ENCODE measurements at places on chromosomes 3 and 15.
A peak's percentile ranks its signal among the peaks of the same experiment; 100 is the strongest.

- DNase-seq, result no peak
Observed at GRCh38 chr15:71683411-71684274, 126.7 kb upstream of the NR2E3 start.

GRCh38 chr3:23198801-23199200 lies 4.3 kb upstream of the UBE2E2 start:
- DNase-seq, result no peak

GRCh38 chr15:60396958-60397771 lies 621 bp downstream of the ANXA2 start:
- peak; percentile 53 for DNase-seq

- no peak for DNase-seq
Observed at GRCh38 chr3:180913581-180914404, 1.3 kb downstream of the FXR1 start.

DNA sequence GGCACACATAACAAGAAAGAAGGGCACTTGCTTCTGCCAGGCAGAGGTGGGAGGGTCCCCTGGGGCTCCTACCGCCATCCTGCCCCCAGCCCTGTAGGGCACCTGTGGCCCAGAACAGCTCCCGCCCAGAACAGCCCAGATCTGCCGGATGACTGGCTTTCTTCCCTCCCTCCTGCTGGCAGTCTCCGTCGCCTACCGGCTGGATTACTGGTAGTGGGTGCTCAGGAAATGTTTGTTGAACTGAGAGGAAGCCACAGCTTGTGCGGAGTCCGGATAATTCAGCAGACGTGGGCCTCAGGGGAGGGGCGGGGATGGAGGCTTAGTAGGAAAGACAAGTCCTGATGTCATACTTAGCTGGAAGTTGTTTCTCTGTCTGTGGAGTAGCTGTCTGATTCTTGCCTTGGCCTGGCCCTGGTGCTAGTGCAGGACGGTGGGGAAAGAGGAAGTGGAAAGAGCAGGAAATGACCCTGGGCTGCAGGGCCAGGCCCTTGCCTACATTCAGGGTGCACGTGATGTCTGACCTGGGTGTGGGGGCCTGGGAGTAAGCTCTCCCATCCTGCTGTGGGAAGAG lies 6.7 kb downstream of the CCDC9B start:
- no peak for DNase-seq

DNA sequence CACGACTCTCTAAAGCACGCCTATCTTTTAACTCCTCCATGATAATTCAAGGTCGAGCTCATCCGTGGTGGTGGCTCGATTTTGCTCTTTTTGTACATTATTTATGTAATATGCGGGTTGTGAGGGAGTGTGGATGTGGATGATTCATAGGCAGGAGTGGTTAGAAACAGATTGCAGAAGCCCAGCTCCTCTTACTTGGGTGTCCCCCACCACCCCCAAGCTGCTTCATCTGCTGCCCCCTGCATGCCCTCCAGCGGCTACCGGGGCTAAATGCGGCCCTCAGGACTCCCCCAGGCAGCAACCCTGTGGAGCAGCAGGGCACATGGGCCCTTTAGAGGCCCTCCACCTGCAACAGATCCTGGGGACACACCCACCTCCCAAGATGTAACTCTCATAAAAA lies 111.5 kb upstream of the SELENOK start:
- DNase-seq, result no peak

- no peak for DNase-seq
Observed at GRCh38 chr15:47705281-47705997, 11.9 kb upstream of the SEMA6D start.

DNA sequence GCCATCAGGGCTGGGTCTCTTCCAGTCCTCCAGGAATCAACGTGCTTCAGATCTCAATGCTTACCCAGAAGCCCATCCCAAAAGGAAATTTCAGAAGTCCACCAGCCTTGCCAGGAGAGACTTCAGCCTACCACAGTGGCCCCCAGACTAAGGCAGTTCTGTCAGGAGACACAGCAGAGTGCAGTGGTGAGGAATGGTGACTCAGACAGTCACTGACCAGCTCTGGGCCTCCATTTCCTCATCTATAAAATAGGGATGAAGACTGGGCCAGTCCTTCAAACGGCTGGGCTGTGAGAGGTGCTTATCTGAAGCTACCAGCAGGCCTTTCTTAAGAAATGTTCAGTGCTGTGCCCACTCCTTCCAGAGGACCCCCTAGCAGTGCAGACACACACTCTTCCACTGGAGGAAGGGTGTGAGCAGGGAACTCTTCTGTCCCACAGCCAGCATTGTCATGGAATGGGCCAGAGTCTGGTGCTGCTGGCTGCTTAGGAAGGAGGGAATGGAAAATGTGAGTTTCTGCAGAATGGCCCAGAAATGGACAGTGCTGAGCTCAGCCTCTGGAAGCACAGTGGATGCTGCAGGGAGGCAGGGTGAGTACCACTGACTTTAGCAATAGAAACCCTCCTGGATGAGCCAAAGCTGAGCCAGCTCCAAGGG lies 41.6 kb upstream of the DUSP7 start:
- no peak for DNase-seq

- no peak for DNase-seq
Observed at GRCh38 chr3:13236557-13237173, 163.4 kb upstream of the IQSEC1 start.

DNA sequence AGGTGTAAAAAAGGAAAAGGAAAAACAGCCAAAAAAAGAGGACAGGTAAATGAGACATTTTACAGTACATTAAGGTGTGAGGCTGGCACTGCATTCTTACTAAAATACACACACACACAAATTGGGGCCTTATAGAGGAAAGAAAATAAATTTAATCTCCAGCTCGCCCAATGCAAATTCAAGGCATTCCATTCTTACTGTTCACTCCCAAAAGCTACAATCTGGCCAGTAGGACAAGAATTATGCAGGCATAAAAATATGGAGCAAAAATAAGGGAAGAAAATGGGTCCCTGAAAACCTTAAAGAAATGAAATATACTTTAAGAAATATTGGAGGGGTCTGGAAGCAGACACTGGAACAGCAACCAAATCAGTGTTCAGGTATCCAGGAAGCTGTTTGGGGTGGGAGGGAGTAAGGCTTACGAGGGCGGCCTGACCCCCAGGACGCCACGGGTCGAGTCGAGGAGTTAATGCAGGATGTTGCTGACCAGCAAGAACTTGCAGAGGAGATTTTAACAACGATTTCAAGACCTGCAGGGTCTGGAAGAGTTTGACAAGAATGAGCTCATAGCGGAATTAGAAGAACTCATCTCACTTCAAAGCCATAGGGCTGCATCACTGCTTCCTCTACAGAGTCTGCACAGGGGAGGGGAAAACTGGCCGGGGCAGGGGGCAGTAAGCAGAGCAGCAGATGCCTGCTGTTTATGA lies 245.5 kb downstream of the TBL1XR1 start:
- no peak for DNase-seq

GRCh38 chr15:45644437-45644836 lies 9.6 kb downstream of the SQOR start:
- DNase-seq, result no peak

GRCh38 chr3:130850843-130851242 lies 43.0 kb upstream of the ATP2C1 start:
- no peak for DNase-seq

GRCh38 chr3:158094235-158095110 lies 11.7 kb downstream of the SHOX2 start:
- DNase-seq, result no peak

GRCh38 chr15:81043281-81043934 lies 42.7 kb downstream of the TLNRD1 start:
- DNase-seq, result no peak

GRCh38 chr3:49511639-49512038 lies 41.6 kb downstream of the DAG1 start:
- no peak for DNase-seq

DNA sequence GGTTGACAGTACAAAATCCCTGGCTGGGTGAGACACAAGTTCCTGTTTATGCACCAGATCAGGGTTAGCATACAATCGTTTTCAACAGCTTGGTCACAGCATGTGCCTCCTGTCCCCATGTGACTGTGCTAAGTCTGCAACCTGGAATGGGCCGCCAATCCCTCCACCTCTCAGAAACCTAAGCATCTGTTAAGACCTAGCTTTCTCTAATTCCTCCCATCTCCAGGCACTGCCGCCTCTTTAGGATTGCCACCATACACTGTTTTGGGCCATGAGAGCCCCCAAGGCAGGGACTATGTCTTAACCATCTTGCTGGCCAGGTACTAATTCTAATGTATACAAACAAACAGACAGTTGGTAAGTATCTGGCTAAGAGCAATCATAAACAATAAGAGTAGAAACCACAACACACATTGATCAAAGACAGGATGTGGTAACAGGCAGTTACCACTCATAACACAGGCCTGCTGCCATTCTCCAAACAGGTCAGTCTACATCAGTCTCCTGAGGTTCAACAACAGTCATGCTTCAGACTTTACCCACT lies 25.6 kb downstream of the SEC22C start:
- DNase-seq, result no peak

DNA sequence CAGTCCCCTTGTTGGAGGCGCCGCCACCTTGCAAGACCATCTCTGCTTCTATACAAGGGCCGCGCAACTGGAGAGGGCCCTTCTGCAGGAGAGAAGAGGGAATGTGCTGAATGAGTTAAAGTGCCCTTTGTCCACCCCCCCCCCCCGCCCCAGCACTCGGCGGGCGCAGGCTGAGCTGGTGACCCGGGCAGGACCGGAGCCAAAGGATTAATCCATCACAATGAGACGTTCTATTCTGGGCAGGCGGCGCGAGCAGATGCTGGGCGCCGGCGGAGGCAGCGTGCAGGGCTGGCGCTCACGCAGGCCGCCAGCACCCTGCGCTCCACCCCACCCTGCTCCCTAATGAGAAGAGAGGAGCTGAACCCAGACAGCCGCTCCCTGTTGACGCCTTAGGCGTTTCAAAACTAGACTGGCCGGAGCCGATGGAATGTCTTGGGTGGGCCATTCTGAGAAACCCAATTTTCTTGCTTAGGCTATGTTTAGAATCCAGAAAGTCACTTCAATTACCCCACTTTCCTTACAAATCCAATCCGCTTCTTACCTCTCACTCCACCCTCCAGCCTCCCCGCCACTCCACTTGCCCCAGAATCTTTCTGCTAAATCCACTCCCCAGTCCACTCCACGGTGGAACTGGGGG lies 32.9 kb downstream of the GJD2 start:
- DNase-seq, result no peak

- DNase-seq, result no peak
Observed at GRCh38 chr15:40006646-40007045, 32.3 kb downstream of the SRP14 start.

- DNase-seq, result peak; percentile 59
Observed at GRCh38 chr3:146469150-146470017, at the start of gene PLSCR2. TSS of gene PLSCR2 (minus strand) at chr3:146469561. CDS start at chr3:146459904, 9,657 bp downstream.

GRCh38 chr15:101499863-101500713 lies 10.6 kb upstream of the PCSK6 start:
- no peak for DNase-seq

GRCh38 chr15:51799282-51800252 lies 29.9 kb upstream of the TMOD3 start:
- no peak for DNase-seq

GRCh38 chr15:40277471-40277870 lies 5.4 kb downstream of the ANKRD63 start:
- no peak for DNase-seq

GRCh38 chr3:2526926-2527325 lies 428.3 kb downstream of the CNTN4 start:
- no peak for DNase-seq

- DNase-seq, result no peak
Observed at GRCh38 chr3:30112902-30113484, 493.4 kb upstream of the TGFBR2 start.

DNA sequence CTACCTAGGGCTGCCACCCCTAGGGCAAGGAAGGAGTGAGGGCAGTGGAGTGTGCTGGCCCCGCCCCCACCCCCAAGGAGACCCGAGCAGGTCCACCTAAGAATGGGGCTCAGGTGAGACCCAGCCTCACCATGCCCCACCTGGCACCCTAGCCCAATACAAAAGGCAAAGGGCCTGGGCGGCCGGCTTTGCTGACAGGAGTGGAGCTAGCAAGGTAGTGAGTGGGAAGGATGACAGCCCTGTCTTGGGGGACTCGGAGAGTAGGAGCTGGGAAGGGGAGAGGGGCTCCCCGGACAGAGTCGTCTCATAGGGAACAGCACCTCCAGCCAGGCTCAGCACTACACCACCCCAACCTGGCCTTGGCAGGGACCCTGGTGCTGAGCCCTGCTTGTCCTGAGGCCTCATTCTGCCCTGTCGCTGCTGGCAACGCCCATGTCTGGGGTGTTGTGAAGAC lies 12.1 kb downstream of the C15orf39 start:
- DNase-seq, result no peak

- no peak for DNase-seq
Observed at GRCh38 chr3:58693940-58694850, 27.6 kb upstream of the FAM3D start.

- DNase-seq, result no peak
Observed at GRCh38 chr3:188649521-188649920, 495.6 kb downstream of the LPP start.

DNA sequence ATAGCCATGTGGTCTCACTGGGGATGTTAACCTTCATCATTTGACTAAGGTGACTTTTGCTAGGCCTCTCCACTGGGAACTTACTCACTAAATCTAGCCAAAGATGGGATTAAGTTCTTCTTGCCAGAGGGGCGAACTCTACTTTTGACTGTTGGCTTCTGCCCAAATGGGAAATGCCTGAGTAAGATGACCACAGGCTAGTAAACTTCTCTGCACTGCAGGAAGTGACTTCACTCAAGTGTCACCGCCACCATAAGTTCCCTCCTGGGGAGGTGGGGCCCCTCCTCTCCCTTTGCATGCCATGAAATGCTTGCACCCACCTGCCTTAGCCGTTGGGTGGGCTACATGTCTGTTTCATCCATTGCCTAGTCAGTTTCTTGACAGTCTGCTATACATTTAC lies 388.3 kb downstream of the FEZF2 start:
- DNase-seq, result no peak

GRCh38 chr3:60953351-60953750 lies 297.9 kb downstream of the FHIT start:
- DNase-seq, result no peak

DNA sequence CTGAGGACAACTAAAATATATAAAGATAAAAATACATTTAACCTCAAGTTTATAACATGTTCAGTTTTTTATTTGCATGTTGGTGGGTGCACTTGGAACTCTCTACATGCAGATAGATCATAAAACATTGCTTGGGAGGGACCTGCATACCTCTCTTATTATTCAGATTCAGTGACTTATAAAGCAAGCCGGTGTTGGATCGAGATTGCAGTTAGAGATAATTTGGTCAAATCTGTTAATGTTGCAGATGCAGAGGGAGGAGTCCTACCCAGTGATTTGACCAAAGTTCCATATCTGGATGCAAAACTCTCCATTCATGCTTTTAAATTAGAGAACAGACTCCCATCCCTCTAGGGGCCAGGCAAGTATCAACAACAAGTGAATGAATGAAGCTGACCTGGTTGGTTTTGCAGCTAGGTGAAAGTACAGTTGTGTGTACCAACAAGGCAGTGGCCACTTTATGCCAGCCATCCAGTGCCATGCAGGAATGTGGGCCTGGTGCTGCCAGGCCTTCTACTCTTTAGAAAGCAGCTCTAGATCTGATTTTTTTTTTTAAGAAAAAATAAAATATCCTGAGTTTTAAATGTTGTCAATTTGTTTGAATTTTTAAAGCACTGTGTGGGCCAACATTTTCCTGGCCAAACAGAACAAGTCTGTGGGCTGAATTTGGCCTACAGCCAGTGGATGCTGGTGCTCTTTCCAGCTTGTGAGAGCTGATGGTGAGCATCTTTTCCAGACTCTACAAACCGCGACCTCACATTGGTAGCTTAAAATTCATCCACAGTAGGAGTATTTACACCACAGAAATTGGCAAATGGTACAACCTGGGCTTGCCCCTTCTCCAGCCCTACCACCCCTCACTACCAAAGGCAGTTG lies 12.3 kb downstream of the CDIN1 start:
- no peak for DNase-seq
